Erythroblast (primary cell): ENCODE measurements at places on chromosomes 1 and 21.

DNA sequence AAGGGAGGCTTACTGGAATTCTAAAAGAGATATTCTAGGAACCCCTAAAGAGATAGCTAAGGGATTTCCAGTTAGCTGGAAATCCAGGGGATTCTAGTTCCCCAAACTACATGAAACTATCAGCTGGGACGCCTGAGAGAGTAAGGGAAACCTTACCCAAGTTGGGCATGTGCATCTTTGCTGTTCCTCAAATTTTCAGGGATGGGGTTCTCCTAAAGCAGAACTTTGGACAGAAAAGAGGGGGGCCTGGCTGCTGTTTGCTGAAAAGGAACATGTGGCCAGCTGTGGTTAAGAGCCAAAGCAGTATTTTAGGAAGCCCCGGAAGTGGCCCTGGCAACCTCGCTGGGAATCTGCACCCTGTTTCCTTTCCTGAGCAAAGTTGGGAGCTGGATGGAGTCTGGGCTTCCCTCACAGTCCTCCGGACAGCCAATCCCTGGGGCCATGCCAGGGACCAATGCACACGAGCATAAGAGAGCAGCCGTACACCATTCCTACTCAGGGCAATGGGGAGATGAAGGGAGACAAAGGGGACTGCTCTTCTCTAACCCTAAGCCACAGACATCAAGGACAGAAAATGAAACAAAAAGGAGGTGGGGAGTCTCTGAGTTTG is 154.3 kb downstream of the PLXNA2 start:
- no peak for DNase-seq

DNA sequence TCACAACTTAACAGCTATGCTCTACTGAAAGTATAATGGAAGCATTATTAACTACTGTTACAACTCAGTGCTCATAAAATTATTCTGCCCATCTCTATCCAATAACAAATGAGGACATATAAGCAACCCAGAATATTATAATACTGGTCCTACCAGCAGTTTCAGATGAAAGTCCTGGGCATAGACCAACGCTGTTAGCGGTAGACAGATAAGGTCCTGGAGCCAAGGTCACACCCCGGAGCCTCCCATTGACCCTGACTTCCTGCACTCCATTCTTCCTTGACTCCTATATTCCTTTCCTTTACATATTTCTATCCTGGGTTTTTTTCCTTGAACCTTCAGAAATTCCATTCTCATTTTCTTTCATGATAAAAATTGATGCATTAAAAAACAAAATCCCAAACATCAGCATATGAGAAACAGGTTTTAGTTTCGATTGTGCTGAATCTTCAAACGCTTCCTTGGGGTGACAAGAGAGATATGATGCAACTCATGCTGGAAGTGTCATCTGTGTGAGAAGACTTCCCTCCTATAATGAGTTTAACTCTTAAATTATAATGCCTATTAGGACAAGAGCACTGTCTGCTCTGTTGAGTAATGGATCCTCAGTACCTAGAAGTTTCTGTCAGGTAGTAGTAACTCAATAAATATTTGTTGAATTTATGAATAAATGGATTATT is 831.1 kb downstream of the LRRIQ3 start:
- DNase-seq: no peak

- DNase-seq: no peak
Measured at GRCh38 chr1:34686531-34686930, 68.3 kb upstream of the GJB5 start.

DNA sequence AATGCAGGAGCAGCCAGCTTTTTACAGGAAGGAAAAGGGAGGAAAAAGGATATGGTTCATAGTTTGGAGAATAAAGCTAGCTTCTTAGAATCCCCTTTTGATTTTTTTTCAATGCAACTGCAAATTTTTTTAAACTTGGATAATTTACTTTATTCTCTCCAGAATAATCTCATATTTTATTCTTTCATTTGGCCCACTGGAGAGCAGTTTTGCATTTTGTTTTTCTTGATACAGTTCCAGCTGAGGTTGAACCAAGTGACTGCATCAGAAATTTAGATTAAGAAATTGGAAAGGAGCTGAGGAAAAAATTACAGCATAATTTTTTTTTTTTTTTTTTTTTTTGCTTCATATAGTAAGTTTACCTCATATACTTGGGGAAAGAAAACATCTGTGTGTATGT is 22.8 kb downstream of the GABPA start:
- no peak for DNase-seq

- no peak for DNase-seq
Measured at GRCh38 chr1:183443011-183443410, 24.8 kb upstream of the NMNAT2 start.

DNA sequence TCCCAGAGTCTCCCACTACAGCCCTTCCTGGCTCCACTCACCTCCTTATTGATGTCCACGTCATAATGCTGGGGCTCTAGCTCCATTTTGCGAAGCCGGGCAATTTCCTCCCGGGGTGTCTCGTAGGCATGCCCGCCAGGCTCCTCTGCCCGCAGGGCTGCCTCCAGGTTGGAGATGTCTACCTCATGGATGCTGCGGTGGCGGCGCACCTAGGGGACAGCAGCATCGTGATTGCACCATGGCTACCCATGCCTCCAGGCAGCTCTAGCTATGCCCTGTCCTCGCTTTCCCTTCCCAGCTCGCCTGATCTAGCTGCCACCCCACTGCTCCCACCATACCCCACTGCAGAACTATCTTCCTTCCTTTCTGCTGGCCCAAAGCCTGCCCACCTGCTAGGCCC is 15.1 kb upstream of the GOLT1A start:
- DNase-seq: no peak

DNA sequence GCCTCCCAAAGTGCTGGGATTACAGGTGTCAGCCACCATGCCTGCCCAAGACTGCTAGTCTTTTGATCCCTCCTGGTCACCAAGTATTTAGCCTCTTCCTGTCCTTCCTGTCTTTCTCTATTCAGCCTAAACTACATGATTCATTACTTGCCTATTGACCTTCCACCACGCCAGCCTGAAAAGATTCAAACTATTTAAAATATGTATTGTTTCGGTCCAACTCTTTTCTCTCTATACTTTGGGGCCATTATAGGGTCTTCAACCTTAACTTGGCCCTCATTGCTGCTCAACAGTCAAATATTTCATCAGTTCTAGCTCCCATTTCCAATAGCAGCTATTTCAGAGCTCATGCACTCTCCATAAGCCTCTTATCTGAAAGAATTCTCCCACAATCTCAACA is 153.0 kb downstream of the TNFSF18 start:
- DNase-seq: no peak

- DNase-seq: no peak
Measured at GRCh38 chr1:94955767-94956632, 29.1 kb upstream of the CNN3 start.

- DNase-seq: no peak
Measured at GRCh38 chr1:46718340-46718726, 581 bp downstream of the EFCAB14 start.

DNA sequence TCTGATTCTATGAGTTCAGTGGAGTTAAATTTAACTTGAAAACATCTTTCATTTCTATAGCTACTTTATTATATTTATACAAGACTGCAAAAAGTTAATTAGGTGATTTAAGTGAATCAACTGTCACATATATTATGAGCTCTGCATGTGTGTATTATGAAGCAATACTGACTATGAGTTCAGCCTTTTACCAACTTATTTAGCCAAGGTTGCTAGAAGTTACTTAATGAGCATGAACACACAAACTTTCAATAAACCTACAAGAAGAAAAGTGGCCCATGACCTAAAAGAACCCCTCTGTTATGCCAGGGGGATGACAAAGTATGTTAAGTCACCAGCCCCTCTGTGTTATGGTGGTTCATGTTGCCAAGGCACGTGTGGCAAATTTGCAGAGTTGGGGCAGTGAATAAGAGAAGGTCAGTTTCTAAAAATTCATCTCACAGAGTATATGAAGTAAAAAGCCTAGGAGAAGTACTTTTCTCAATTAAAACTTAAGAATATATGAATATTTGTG is 86.7 kb upstream of the LYPLAL1 start:
- DNase-seq: peak; percentile 10

GRCh38 chr1:36352125-36352909 is 28.9 kb upstream of the EVA1B start:
- no peak for DNase-seq

GRCh38 chr1:2561446-2561845 is 5.3 kb downstream of the TNFRSF14 start:
- no peak for DNase-seq

- no peak for DNase-seq
Measured at GRCh38 chr1:221670081-221670480, 71.8 kb downstream of the DUSP10 start.

DNA sequence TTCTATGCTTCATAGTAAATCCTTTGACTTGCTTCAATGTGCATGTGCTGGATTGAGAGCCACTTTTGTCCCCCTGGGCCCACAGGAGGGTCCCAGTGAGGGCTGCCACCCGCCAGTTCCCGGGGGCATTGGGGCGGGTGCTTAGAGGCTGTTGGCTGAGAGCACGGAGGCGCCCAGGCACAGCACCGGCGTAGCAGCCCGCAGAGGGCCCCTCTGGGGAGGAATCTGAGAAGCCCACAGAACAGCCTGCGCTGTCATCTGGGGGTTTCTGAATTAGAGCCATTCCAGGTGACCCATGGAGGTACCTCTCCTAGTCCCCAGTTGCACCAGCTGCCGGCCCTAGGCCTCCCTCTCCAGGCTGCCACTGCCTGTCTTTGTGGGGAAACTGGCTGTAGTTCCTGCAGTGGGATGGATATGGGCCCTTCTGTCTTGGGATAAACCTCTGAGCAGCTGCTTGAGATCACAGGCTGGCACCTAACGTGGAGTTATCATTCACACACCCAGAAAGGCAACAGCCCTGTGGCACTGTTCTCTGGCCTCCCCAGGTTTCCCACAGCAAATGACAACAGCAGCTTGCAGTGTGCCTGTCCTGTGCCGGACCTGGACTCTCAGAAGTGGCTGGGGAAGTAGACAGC is 39.5 kb downstream of the TMEM51 start:
- no peak for DNase-seq

GRCh38 chr1:158687037-158687436 is 522 bp upstream of the SPTA1 start:
- DNase-seq: peak; percentile 45

DNA sequence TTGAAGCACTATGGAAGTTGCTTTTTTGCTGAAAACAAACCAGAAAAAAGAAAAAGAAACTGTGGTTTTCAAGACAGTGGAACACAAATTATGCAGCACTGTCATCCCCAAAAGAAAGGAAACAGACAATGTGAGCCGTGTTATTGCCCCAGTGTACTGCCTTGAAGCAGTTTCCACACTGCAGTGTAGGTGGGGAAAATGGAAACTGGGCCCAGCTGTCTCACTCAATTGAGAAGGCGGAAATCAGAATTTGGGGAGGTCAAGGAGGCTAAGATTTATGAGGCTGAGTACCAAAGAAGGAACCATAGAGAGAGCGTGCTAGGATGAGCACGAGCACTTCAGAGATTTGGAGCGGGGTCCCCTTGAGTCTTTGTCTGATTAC is 55.5 kb downstream of the MPZL1 start:
- DNase-seq: no peak

DNA sequence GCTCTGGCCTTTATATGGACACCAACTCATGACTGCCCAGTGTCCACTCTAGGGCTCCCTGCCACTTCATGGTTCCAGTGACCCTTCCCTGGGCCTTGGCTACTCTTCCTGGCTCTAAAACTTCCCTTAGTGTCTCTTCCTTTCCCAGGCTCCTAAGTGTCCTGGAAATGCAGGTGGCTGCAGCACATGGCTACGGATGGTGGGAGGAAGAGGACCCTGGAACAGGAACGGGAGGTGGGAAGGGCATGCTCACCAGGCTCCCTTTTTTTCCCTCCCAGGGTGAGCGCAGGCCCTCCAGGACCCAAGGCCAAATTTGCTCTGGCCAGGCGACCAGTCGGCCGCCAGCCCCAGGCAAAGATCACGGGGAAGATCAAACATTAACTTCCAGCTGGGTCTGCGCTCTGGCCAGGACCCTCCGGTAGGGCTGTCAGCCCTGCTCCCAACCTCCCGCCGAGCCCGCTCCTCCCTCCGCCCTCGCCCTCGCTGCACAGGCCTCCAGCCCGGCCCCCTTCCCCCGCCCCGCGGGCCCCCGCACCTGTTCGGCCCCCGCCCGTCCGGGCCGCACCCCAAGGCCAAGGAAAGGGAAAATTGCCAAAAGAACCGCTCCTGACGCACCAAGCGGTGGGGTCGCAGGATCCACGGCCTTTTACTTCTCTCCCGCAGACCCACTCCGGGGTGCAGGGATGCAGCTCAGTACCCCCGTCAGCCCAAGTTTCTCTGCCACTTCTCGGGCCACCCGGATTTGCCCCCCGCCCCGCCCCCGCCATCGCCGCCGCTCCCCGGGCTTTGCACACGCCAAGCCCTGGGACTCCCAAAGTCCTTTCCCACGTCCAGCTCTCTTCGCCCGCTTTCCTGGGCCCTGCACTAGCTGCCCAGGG is 894 bp downstream of the TCEA3 start:
- DNase-seq: no peak

DNA sequence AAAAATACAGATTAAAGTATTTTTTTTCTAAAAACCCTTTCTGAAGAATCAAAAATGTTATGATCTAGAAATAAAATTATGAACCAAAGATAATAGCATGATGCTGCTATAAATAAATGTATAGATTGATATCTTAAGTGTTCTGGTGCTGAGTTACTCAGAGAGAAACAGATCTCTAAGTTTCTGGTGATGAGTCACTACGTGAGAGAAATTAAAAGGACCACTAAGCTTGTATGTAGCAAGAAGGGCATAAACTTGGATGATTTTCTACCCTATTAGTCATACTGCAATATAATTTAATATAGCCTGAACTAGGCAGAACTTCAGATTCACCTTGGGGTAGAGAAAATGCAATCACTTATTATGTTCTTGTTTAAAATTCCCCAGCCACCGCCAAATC is 514.8 kb downstream of the AMY1C start:
- DNase-seq: no peak

- no peak for DNase-seq
Measured at GRCh38 chr1:40976952-40977690, 2.4 kb upstream of the CTPS1 start.

- DNase-seq: no peak
Measured at GRCh38 chr21:35159881-35160280, 110.8 kb upstream of the RUNX1 start.

- DNase-seq: no peak
Measured at GRCh38 chr1:113899111-113899510, 5.5 kb downstream of the AP4B1 start.

DNA sequence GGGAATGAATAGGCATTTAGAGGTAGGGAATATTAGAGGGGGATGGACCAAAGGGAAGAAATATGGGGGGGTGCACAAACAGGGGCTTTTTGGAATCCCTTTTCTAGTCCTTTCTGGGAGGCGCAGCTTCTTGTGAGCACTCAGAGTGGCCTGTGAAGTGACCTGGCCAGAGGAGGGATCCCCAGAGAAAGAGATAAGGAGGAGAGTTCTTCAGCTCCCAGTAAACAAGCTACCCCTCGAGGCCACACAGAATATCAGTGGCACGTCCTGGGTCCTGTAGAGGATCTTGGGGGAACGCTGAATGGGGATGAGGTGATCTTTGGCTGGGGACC is 19.4 kb downstream of the VANGL2 start:
- no peak for DNase-seq

GRCh38 chr1:155251566-155251965 is 3.7 kb downstream of the ENTREP3 start:
- DNase-seq: no peak

- no peak for DNase-seq
Measured at GRCh38 chr1:1199141-1199960, 7.0 kb downstream of the TNFRSF18 start.

GRCh38 chr21:40047993-40048730 is 180.9 kb downstream of the PCP4 start:
- DNase-seq: no peak
